Substantia nigra (tissue), 51 donors: ENCODE measurements at places on chromosomes 6 and 20.

DNA sequence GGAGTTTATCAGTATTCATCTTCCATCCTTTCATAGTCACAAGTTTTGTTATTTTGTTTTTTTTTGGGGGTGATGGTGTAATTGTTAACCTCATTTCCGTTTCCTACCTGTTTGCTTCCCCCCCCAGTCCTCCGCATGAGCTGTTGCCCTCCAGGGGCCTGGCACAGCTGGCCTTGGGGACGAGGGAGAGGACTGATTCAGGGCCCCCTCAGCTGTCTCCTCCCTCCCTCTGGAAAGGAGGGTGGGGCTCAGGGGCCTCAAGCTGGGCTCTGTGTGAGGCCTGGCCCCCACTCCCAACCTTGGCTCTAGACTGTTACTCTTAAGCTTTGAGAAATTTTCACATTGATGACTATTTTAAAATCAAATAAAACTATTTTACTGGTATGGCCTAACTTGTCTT is 4.0 kb downstream of the LRRC73 start:
- DNase-seq, result no peak

GRCh38 chr6:122363769-122364483 is 35.5 kb upstream of the HSF2 start:
- no peak for DNase-seq

DNA sequence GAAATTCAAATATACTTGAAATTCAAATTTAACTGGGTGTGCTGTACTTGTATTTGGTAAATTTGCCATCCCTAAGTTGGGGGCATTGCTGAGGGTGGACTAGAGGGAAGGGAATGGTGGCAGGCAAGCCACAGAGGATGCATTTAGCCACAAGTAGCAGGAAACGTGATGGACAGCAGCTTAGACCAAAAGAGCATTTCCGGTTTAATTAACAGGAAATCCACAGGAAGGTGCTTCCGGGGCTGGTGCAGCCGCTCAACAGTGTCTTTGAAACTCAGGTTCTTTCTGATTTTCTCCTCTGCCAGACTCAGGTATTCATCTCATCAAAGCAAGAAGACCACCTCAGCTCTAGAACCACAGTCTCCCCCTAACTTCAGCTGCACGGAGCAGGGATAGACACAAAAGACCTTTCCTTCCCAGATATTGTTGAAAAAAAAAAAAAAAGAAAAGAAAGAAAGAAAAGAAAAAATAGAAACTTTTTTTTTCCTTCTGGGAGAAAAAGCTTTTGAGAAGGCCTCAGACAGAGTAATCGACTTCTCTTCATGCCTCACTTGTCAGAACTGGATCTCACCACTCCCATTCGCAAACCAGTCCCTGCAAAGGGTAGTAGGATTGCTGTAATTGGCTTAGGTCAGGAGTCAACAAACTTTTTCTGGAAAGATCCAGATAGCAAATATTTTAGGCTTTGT is 8.0 kb upstream of the BCAS1 start:
- DNase-seq, result no peak

DNA sequence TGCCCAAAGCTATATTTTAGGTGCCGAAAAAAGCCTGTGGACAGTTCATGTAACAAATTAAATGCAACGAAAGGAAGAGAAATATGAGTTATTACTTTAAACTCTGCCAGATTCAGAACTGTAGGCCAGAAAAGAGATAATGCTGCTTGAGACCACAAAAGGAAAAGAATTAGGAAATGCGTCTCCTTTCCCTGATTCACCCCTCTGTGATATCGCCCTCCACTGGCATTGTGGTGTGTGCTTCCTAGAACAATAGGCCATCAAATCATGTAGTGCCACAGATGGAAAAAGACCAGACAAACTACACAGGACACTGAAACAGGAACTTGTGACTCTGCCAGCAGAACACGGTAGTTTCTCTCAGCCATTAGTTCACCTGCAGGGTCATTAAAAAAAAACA is 14.7 kb upstream of the LAMA4 start:
- no peak for DNase-seq

DNA sequence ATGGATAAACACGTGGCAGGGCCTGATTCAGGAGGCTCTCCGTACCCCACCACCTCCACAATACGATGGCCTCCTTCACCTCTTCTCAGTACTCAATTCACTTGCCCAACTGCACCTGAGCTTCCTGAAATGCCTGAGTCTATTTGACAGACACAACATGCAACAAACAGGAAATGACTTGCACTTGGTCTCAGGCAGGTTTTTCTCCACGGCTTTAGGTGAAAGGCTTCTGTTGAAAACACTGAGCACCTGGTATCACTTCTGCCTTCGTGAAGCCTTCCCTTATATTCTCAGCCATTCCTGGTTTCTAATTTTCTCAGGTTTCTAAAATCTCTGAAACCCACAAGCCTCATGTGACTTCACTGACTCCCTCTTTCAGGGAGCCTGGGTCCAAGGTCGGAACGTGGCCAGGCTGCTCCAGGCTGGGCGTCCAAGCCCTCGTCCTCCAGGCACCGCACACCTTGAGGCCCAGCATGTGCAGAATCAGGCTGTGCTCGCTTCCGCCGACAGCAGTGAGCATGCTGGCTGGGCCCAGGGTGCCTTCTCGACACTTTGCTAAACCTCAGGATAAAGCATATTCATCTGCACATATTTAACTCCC is 34.7 kb downstream of the TAF4 start:
- DNase-seq, result no peak

- DNase-seq, result no peak
These were observed 133.5 kb upstream of the CLDN20 start for GRCh38 chr6:155130161-155130853.

GRCh38 chr6:97656706-97657350 is 373.8 kb upstream of the MMS22L start:
- DNase-seq, result no peak

GRCh38 chr20:59942245-59942644 is 2.1 kb downstream of the FAM217B start:
- DNase-seq, result no peak

DNA sequence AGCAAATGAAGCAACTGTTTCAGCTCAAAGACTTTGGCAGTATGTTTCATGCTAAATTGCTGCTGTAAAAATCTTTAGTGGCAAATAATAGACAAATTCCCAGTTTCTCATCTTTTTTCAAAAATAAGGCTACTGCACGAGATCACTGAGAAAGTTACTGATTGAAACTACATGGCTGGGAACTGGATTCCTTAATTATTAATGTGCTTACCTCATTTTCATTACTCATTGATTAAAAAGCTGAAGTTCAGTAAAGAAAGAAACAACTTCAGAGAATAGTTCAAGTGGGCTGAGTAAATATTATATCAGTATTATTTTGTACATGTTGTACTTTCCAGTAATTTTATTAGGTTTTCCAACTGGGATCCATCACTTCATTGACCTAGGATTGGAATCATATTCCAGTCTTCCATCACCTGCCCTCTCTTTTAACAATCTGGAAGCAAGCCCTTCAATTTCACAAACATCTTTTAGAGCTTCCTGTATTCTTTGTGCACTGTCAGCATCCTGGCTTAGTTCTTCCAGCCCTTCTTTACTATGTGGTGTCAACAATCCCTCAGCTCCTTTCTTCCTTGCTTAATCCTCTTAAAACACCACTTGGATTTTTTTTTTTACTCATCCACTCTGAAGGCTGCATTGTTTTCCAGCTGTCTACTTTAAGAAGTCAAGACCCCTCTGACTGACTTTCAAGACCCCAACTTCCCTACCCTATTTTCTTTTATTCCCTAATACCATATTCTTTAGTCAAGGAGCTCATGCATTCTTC is 4.3 kb downstream of the MEI4 start:
- DNase-seq, result no peak

GRCh38 chr20:49572857-49573256 is 4.9 kb upstream of the PTGIS start:
- no peak for DNase-seq

- DNase-seq, result no peak
These were observed 17.5 kb upstream of the CEP85L start for GRCh38 chr6:118668761-118669385.
